ENCODE measurements at places on chromosomes 2 and 18. TPM values are rescaled to one million over a fixed set of nuclear protein-coding genes. Genes with fewer than 3 reads are reported as not detected.

DNA sequence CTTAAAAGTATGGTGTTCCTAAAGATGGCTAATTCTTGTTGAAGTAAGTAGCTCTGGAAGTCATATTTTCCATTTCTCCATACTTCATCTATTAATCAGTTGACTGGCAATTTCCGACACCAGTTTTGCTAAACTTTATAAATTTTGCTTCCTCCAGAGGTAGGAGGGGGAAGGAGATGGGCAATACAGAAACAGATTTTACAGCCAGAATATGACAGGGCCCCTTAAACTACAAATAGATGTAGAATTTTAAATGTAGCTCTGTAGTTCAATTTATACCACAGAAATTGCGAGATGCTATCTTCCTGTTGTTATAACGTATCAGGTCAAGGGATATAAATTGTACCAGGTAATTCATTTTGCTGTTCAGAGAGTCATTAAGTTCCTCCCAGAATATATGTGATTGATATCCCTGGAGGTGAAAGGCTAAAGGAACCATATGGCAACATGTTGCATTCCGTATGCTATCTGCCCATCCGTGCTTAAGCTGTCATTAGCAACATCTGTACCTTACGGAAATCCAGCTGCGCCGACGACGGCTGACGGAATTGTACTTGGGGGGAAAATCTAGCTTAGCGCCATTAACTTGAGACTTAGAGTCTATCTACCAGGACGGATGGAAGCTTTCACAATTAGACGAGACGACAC, 8.4 kb upstream of the NR4A2 start:
- no peak for DNase-seq

DNA sequence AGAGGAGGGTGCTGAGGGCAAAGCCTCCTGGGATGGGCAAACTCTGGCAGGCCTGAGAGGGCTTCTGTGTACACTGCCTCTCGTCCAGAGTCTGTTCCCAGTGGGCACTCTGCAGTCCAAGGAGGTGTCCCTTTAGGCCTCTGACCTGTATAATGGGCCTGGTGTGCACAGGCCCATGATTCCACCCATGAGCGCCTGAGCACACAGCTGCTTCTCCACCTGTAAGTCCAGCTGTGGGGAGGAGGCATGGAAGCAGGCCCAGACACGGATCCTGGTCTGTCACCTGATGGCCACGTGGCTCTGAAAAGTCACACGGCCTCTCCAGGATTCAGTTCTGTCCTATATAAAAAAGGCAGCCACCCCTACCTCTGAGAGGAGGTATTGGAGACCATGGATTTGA, 57.0 kb downstream of the PARD6G start:
- no peak for DNase-seq

GRCh38 chr18:58569490-58569911, 59.4 kb downstream of the ALPK2 start:
- no peak for DNase-seq

Gene DSC2
- 12.6 TPM for total RNA-seq

GRCh38 chr2:241237047-241237446, 48.6 kb downstream of the ANO7 start:
- DNase-seq: no peak

Gene VWA3B
- 0.58 TPM for total RNA-seq

Gene CHRNA1
- total RNA-seq: not detected

DNA sequence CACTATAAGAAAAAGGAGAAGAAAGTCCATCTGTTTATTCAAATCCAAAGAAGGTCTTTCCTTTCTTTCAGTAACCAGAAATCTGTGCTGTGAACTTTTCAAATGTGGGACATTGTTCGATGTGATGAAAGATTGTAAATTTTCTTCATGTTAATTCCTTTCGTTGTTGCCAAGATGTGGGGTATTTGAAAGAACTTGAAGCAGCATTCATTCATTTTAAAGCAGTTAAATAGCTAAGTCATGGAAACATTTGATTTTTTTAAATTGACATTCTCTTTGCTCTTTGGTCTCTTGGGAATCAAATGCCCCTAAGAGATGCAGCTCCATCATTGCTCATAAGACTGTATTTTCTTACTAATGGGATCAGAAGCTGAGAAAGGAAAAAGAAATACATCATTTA, 93.7 kb upstream of the EHBP1 start:
- DNase-seq: no peak

Gene TWIST2
- total RNA-seq: 5.9 TPM

DNA sequence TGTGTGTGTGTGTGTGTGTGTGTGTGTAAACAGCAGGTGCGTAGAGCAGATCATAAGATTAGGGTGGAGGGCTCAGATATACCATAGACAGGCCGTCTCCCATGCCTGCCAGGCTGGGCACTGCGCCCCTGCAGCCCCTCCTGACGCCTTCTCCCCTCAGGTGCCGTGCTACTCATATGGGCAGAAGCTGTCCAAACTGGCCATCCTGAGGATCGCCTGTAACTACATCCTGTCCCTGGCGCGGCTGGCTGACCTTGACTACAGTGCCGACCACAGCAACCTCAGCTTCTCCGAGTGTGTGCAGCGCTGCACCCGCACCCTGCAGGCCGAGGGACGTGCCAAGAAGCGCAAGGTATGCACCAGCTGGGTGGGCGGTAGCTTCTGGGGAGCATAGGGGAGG, 10.0 kb downstream of the ATOH8 start:
- no peak for DNase-seq

- no peak for DNase-seq
These were observed 73.3 kb upstream of the FOSL2 start for GRCh38 chr2:28319118-28320008.

DNA sequence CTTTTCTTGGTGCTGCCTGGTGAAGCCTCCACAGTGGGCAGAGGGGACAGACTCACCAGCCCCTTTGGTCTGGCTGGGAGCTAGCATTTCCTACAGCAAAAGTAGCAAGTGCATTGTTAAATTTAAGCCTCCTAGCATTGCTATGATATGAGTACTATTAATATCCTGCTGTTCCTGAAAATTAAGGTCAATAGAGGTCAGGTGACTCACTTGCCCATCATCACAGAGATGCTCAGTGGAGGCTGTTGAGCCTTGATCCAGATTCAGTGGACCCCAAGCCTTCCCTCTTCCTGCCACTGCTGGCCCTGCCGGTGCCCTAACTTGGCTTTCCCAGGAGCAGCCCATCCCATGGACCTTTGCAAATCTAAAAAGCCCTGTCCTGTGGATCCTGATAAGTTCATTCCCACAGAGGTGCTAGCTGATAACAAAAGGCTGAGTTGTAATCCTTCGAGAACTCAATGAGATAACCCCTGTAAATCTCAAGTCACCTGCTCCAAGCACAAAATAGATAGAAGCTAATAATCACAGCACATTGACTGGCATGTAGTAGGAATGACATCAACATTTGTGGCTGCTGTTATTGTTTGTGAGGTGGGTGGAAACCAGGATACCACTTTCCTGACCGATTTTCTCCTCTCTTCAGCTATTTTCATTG, 84.4 kb downstream of the THNSL2 start:
- DNase-seq: no peak

- no peak for DNase-seq
These were observed 45.7 kb upstream of the FAM171B start for GRCh38 chr2:186648130-186648529.

Gene RAMP1
- 215 TPM for total RNA-seq

Gene CLEC4F
- total RNA-seq: 0.17 TPM

GRCh38 chr2:119756837-119757236, 2.9 kb upstream of the PTPN4 start:
- DNase-seq: peak; percentile 58

DNA sequence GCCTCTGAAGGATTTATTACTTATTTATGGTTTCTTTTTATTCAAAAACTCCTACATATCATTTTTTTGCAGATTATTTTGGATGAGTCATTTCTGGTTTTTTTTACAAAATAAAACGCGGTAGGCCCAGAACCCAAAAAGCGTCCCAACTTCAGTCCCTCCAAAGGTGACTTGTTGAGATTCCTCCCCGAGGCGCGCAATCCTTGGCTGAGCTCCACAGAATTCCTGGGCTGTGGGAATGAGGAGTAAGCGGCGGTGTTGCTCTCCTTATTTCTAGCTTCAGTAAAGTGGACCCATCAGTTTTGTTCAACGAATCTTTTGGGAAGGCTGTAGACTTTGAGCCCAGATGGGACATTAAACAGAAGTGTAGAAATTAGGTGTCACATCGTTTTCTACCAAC, 67.0 kb upstream of the RMP24 start:
- no peak for DNase-seq

Gene CLIP4
- 37.2 TPM for total RNA-seq

DNA sequence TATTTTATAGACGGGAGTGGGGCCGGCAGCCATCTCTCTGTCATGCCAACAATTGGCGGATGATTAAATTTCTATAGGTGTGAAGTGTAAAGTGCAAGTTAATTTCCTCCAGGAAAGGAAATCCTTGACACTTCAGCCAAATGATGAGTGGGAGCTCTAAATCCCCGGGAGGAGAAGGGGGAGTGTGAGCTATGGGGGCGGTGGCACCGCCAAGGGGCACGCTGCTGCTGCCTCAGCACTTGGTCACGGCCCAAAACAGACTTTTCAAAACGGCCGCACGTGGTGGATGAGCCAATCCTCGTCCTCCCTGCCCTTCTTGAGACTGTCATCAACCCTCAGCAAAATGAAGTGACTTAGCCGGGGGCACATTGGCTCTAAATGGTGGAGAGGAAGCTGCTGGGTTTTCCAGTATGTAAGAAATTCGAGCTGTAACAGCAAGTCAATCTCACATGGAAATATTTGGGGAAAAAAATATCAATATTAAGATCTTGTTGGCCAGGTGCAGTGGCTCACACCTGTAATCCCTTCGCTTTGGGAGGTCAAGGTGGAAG, 200.8 kb downstream of the TFCP2L1 start:
- DNase-seq: no peak

Gene PLGLB1
- total RNA-seq: 6.3 TPM

DNA sequence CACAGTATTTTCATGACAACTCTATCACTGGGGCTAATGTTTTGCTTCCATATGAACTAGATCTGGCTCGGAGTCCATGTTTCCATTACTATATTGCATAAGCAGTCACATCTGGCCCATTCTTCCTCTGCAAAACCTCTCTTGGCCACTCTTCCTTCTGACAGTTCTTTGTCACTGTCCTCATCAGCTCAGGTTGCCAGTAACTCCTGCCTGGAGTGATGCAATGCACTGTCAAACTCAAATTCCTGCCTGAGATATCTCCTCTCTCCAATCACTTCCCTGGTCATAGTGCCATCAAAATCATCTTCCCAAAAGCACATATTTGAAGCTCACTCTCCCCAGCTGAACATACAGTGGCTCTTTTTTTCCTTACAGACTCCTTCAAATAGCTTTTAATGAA, 66.1 kb downstream of the COLEC12 start:
- no peak for DNase-seq

GRCh38 chr18:76874642-76875389, 52.5 kb downstream of the ZNF236 start:
- DNase-seq: no peak

Gene TMEM169
- 7.3 TPM for total RNA-seq

DNA sequence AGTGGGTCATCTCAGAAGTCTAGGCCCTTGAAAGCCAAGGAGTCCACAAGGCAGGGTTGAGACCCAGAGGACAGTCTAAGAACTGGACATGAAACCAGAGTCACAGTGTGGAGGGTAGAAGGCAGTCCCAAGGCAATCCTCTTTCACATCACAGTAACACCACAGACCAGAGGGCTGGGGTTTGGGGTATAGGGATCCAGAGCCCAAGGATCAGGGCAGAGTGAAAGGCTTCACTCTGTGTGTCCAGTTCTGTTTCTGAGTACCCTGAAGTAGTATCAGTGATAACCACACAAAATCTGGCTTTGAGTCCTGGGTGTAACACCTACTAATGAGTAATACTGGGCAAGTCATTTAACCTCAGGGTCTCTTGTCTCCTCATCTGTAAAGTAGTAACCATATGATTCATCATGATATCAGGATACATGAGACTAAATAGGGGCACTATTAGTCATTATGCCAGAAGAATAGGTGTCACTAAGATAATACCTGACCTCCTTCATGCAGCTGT, 91.0 kb downstream of the ICA1L start:
- no peak for DNase-seq

Gene PPP1R1C
- 8.8 TPM for total RNA-seq

Gene POTEI
- total RNA-seq: 0.03 TPM

- DNase-seq: no peak
These were observed 182.7 kb downstream of the LAMA1 start for GRCh38 chr18:6934859-6935258.

Gene NFATC1
- 7.4 TPM for total RNA-seq

- no peak for DNase-seq
These were observed 30.6 kb upstream of the CREB1 start for GRCh38 chr2:207499114-207499513.

Measured in mucosa of gallbladder (tissue), 1 donor.